Muscle of leg (tissue), 16 donors: ENCODE measurements at places on chromosomes 4 and X. TPM values are rescaled to one million over a fixed set of nuclear protein-coding genes. Genes with fewer than 3 reads are reported as not detected.

ABCD1 gene
- 7.2 TPM for total RNA-seq

MUC7 gene
- not detected for total RNA-seq

TRAM1L1 gene
- 5.6 TPM for total RNA-seq

BCORL1 gene
- 4.3 TPM for total RNA-seq

AKAP14 gene
- total RNA-seq: not detected

PPBP gene
- total RNA-seq: 4.5 TPM

RBMXL3 gene
- total RNA-seq: not detected

FOXO4 gene
- 18.8 TPM for total RNA-seq

REELD1 gene
- not detected for total RNA-seq

NUDT11 gene
- total RNA-seq: 4.7 TPM

GPR143 gene
- 0.58 TPM for total RNA-seq

FGFRL1 gene
- total RNA-seq: 97.6 TPM

IL3RA gene
- 7.8 TPM for total RNA-seq

NAP1L5 gene
- total RNA-seq: 6.0 TPM

TKTL1 gene
- 0.27 TPM for total RNA-seq

MAGEA8 gene
- total RNA-seq: not detected

UCP1 gene
- total RNA-seq: not detected

CRLF2 gene
- total RNA-seq: not detected

TGIF2LX gene
- not detected for total RNA-seq

GTPBP6 gene
- 27.3 TPM for total RNA-seq

ADGRG2 gene
- 16.4 TPM for total RNA-seq

FAM149A gene
- total RNA-seq: 9.4 TPM

HAND2 gene
- total RNA-seq: 1.7 TPM

GAGE1 gene
- total RNA-seq: not detected
